Upper lobe of right lung (tissue), 1 donor: ENCODE measurements at places on chromosomes 2 and 18. TPM values are rescaled to one million over a fixed set of nuclear protein-coding genes. Genes with fewer than 3 reads are reported as not detected.

- no peak overlapping the region for H3K27ac ChIP-seq
- no peaks in the 10 kb centered on the region for H3K4me1 ChIP-seq
- H3K4me3 ChIP-seq, result no peak overlapping the region
- no peaks in the 10 kb centered on the region for H3K36me3 ChIP-seq
These were observed 141.6 kb upstream of the MSH6 start for GRCh38 chr2:47641366-47641765.

DNA sequence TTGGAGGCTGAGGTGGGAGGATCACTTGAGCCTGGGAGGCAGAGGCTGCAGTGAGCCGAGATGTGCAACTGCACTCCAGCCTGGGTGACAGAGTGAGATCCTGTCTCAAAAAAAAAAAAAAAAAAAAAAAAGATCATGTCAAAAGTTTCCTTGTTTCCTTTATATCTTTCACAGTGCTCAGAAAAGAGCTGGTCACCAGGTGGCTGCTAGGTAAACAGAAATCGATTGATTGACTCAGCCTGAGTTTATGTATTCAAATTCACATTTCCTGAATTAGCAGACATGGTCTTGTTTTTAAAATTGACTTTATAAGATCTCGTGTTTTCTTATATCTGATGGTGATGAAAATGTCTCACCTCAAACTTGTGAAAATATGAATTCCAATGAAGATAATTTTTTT lies 261.8 kb upstream of the FANCL start:
- no peaks in the 10 kb centered on the region for H3K27me3 ChIP-seq
- H3K4me1 ChIP-seq, result no peaks in the 10 kb centered on the region
- no peak overlapping the region for H3K4me3 ChIP-seq
- no peak overlapping the region for H3K27ac ChIP-seq

- no peak overlapping the region for H3K4me3 ChIP-seq
- DNase-seq, result no peak
- H3K36me3 ChIP-seq, result no peaks in the 10 kb centered on the region
- no peak overlapping the region for H3K27ac ChIP-seq
- peaks cover 23% of the 10 kb centered on the region for H3K4me1 ChIP-seq
These were observed 97.1 kb upstream of the RMDN2 start for GRCh38 chr2:37827911-37828511.

- DNase-seq, result no peak
- no peaks in the 10 kb centered on the region for H3K27me3 ChIP-seq
- H3K4me1 ChIP-seq, result peaks cover 3% of the 10 kb centered on the region
- H3K36me3 ChIP-seq, result no peaks in the 10 kb centered on the region
- no peak overlapping the region for H3K27ac ChIP-seq
These were observed 26.8 kb upstream of the NABP1 start for GRCh38 chr2:191650896-191651773.

- H3K4me1 ChIP-seq, result no peaks in the 10 kb centered on the region
- DNase-seq, result no peak
- H3K4me3 ChIP-seq, result no peak overlapping the region
- H3K36me3 ChIP-seq, result no peaks in the 10 kb centered on the region
- H3K27me3 ChIP-seq, result no peaks in the 10 kb centered on the region
- no peak overlapping the region for H3K27ac ChIP-seq
These were observed 12.5 kb upstream of the TFPI start for GRCh38 chr2:187566712-187567111.

GRCh38 chr2:119387381-119388129 lies 20.8 kb downstream of the DBI start:
- no peak overlapping the region for H3K4me3 ChIP-seq
- peak; percentile 91 for DNase-seq
- no peaks in the 10 kb centered on the region for H3K27me3 ChIP-seq
- H3K36me3 ChIP-seq, result no peaks in the 10 kb centered on the region
- H3K27ac ChIP-seq, result peak overlapping the region; percentile 75

GRCh38 chr2:20972110-20972509 lies 71.8 kb downstream of the APOB start:
- no peak overlapping the region for H3K4me3 ChIP-seq
- peak overlapping the region; percentile 2 for H3K27ac ChIP-seq
- no peaks in the 10 kb centered on the region for H3K36me3 ChIP-seq
- H3K4me1 ChIP-seq, result peaks cover 18% of the 10 kb centered on the region

GRCh38 chr2:197174539-197175094 lies 136.0 kb downstream of the ANKRD44 start:
- no peak for DNase-seq
- H3K27ac ChIP-seq, result no peak overlapping the region
- H3K4me3 ChIP-seq, result no peak overlapping the region
- no peaks in the 10 kb centered on the region for H3K36me3 ChIP-seq
- H3K27me3 ChIP-seq, result no peaks in the 10 kb centered on the region

DNA sequence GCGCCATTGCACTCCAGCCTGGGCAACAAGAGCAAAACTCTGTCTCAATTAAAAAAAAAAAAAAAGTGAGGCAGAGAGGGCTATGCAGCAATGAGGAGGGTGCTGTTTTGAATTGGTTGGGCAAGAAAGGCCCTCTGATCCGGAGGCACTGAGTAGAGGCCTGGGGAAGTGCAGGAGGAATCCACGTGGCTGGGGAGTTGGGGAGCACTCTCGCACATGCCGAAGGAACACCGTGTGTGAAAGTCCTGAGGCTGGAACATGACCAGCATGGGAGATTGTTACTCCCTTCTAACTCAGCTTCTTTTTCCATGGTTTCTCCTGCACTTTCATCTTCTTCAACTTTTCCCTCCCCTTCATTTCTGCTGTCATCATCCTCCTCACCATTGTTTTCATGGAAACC lies 347.9 kb upstream of the HS6ST1 start:
- H3K27me3 ChIP-seq, result no peaks in the 10 kb centered on the region
- DNase-seq, result no peak
- no peak overlapping the region for H3K27ac ChIP-seq
- H3K36me3 ChIP-seq, result no peaks in the 10 kb centered on the region
- no peak overlapping the region for H3K4me3 ChIP-seq

SLC9A2 gene
- total RNA-seq, result 0.58 TPM

FBXO15 gene
- 0.81 TPM for total RNA-seq

TMEM37 gene
- 23.8 TPM for total RNA-seq

CXCR1 gene
- total RNA-seq, result 5.3 TPM
